ENCODE measurements at places on chromosomes 1 and 21.

- DNase-seq = no peak
These were observed 14.0 kb upstream of the SLC41A1 start for GRCh38 chr1:205826995-205827394.

GRCh38 chr21:46561445-46562090 lies 43.3 kb downstream of the S100B start:
- no peak for DNase-seq

- no peak for DNase-seq
These were observed 33.0 kb downstream of the RIPPLY3 start for GRCh38 chr21:37039411-37040075.

- DNase-seq = no peak
These were observed 31.7 kb downstream of the SKI start for GRCh38 chr1:2259668-2260402.

DNA sequence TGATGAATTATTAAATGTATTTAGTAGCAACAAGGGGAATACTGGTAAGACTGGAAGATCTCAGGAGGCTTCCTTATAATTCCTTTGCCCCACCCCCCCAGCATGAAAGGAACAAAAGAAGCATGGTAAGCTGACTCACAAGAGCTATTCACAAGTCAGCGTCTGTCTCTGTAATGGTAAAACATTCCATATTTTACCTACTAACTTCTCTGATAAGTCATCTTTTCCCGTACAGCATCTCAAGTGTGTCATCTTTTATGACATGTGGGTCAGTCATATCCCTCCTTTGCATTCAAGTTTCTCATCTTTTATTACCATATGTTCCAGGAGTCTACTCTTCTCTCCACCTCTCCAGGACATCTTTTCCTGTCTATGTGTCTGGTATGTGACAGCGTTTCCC lies 241.3 kb downstream of the PLA2G4A start:
- DNase-seq = no peak

- no peak for DNase-seq
These were observed 57.1 kb upstream of the PLPPR4 start for GRCh38 chr1:99207216-99207615.

DNA sequence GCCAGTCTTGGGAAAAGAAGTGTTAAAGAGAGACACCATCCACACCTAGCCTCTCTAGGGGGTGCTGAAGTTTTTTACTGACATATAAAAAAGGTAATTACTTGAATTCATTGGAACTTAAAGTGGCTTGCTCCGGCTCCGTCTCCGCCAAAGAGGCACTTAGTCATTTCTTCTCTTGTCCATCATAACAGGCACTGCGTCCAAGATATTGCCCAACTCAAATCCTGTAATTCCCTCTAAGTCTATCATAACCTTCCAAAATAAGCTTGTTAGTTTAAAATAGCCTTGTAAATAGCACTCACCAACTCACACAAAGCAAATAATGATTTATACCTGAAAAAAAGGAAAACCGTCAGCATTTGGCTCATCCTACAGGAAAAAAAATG lies 160.5 kb downstream of the ZBTB18 start:
- no peak for DNase-seq

GRCh38 chr1:230456478-230456877 lies 30.3 kb upstream of the PGBD5 start:
- DNase-seq = no peak

- no peak for DNase-seq
These were observed 144.0 kb downstream of the MAGI3 start for GRCh38 chr1:113534130-113534817.

DNA sequence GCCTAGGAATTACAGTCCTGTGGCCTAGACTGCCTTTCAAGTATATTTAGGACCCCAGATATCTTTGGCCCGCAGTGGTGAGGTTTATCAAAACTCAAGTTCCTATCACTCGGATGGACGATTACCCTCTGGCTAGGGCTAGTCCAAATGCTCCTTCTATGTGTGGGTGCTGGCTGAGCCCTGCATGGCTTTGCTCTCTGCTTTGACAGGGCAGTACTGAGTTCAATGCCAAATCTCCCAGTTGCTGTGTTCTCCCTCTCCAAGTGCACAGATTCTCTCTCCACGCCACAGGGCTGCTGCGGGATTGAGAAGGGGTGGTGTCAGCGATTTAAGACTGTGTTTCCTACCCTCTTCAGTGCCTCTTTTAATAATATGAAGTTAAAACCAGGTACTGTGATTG lies 97.0 kb downstream of the LHX4 start:
- no peak for DNase-seq

- DNase-seq = no peak
These were observed 261.7 kb downstream of the KCNJ6 start for GRCh38 chr21:37654596-37654995.

DNA sequence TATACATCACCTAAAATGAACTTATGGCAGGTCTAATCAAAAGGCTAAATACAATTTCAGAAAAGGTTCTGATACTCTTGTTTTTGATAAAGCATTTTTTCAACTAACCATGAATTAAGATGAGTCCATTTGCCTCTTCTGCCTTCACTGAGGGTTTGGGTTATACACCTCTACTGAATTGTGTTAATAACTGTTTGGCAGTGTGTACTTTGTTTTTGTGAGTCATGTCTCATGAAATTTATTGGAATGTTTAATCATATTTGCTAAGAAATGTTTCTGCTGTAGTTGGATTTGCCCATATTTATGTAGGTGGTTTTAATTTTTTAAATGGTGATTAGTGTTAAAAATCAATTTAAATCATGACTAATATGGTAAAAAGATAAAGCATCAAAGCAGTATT lies 190.5 kb downstream of the HS2ST1 start:
- no peak for DNase-seq

GRCh38 chr1:66003690-66004089 lies 211.0 kb downstream of the PDE4B start:
- DNase-seq = no peak

- no peak for DNase-seq
These were observed 2.0 kb downstream of the ZDHHC18 start for GRCh38 chr1:26828411-26828991.

GRCh38 chr1:62100442-62100841 lies 94.2 kb upstream of the L1TD1 start:
- no peak for DNase-seq

DNA sequence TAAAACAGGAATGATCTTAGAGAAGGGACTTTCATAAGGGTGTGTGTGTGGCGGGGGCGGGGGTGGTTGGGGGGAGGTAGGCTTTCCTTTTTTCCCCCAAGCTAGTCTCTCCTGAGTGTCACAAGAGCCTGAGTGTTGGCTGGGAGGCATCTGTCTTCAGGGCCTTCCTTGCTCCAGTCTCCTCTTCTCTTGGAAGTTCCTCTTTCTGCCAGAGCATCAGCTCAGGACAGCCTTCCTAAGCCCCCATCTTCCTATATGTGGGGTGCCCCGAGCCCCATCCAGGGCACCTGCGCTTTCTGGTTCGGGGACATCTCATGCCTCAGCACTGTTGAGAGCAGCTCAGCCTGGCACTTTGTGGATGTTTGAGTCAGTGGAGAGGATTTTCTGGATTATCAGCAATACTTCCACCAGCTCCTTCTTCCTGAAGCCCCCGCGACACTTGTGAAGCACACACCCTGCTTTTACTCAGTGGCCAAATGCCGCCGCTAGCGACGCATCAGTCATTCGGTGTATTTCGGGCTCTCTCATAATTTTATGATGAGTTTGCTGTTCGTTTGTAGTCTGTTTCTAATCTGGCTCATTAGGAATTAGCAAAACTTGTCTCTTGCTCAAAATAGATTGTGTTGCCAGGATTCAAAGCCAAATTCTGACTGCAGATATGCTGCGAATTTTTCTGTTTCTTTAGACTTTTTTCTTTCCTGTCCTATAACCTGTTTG lies 61.7 kb downstream of the GALNT2 start:
- no peak for DNase-seq

- no peak for DNase-seq
These were observed 602 bp upstream of the RIMKLA start for GRCh38 chr1:42379794-42380585.

DNA sequence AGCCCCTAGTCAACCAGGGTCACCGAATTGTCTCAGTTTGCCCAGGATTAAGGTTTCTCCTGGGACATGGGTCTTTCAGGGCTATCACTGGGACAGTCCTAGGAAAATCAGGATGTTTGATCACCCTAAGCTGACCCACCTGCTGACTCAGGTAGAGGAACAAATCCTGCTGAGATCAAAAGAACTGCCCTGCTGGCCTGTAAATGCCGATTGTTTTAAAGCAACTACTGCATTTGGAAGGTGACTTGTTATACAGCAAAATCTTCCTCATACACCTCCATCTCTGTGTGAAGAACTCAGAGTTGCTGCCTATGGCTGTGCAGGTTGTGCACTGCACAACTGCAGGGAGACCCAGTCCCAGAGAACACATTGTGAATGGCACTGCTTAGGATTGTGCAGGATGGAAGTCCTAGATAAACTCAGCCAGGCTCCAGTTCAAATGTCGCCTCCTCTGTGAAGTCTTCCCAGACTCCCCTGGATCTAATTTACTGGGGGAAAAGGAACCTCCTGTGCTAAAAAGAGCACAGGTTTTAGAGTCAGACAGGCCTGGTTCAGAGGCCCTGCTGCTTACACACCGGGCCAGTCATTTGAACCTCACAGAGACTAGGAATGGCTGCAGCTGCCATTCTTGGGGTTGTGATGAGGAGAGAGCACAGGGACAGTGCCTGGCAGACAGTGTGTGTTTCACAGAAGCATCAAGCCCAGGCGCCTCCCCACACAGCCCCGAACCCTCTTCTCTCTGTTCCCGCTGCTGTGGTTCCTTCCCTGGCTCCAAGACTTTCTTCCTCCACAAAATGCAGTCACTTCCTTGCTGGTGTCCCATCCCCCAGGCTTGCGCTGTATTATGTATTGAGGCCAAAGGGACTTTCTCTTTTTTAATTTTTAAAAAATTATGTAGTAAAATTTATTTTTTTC lies 23.2 kb upstream of the LRP8 start:
- DNase-seq = no peak

DNA sequence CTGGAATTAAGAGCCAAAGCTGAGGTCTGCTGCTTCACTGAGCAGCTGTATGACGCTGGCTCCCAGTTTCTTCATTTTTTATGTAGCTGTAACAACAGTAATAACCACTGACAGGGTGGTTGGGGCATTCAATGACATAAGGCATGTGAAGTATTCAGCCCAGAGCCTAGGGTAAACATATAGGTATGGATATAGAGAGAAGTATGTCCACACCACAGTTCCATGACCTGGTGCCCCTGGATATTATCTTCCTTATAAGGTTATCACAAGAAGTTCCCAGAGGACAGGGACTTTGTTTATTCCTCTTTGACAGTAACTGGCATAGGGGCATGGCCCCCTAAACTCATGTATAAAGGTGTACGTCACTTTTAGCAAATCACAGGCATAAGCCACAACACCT lies 14.7 kb downstream of the RAB42 start:
- DNase-seq = no peak

DNA sequence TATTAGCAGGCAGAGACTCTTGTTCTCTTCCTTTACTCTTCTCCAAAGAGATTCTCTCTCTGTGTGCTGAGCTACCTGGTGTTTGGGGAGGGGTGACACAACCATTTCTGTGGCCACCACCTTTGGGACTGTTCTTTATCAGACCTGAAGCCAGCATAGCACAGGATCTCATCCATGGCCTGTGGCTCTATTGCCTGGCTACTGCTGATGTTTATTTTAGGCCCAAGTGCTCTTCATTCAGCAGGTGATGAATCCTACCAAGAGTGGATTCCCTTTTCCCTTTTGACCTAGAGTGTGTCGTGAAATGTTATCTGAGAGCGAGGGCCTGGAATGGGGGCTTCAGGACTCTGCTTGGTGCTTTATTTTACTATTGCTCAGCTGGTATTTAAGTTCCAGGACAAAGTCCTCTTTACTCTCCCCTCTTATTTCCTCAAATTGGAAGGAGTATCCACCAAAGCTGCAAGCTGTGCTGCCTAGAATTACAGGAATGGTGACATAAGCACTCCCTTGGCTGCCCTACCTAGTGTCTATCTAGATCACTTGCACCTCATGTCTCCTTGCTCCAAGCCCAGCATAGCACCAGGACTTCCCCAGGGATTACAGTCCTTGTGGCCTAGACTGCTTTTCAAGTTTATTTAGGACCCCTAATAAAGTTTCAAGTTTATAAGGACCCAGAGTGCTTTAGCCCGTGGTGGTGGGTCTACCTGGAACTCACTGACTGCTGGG lies 94.7 kb upstream of the GPR52 start:
- peak; percentile 6 for DNase-seq

GRCh38 chr1:206847337-206847834 lies 18.0 kb upstream of the IL20 start:
- DNase-seq = no peak

- DNase-seq = peak; percentile 74
These were observed 1.2 kb downstream of the FAM167B start for GRCh38 chr1:32247983-32248889.

- DNase-seq = peak; percentile 77
These were observed at the start of gene ATPAF1 for GRCh38 chr1:46667782-46668760. Gene ATPAF1, minus strand, starts transcription at chr1:46668364. Its CDS starts 42 bp downstream, at chr1:46668322.

DNA sequence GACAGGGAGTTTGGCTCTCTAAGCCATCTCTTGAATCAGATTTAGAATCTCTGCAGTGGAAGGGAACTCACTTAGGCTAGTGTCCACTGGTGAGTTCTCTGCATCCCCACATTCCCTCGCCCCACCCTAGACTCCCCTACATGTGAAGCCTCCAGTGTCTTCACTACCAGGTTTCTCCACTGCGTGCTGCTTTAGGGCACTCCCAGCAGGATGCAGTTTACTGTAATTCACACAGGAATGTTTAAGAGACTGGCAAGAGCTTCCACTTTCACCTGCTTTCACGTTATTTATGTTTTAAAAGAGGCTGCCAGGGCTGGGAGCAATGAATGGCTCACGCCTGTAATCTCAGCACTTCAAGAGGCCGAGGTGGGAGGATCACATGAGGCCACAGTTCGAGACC lies 60.2 kb downstream of the KAZN start:
- DNase-seq = no peak

GRCh38 chr1:30682396-30683275 lies 40.7 kb downstream of the MATN1 start:
- DNase-seq = no peak

DNA sequence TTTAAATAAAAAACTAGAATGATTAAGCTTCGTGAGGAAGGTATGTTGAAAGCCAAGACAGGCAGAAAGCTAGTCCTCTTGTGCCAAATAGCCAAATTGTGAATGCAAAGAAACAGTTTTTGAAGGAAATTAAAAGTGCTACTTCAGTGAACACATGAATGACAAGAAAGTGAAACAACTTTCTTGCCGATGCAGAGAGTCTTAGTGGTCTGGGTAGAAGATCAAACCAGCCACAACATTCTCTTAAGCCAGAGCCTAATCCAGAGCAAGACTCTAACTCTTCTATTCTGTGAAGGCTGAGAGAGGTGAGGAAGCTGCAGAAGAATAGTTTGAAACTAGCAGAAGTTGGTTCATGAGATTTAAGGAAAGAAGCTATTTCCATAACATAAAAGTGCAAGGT lies 63.2 kb downstream of the TTC3 start:
- DNase-seq = no peak

- no peak for DNase-seq
These were observed 25.5 kb downstream of the ADAMTS5 start for GRCh38 chr21:26941421-26941820.

Measured in NCI-H1092 treated with DMSO at 0.1 percent for 48 hours (cell line).